Psoas muscle (tissue), 8 donors: ENCODE measurements at places on chromosomes 2 and 18.

- DNase-seq, result no peak
Measured at GRCh38 chr2:230090967-230091366, 22.2 kb upstream of the SLC16A14 start.

- DNase-seq, result no peak
Measured at GRCh38 chr2:105490204-105490603, 91.4 kb upstream of the FHL2 start.

GRCh38 chr2:215293879-215294278, 18.0 kb upstream of the ATIC start:
- no peak for DNase-seq

DNA sequence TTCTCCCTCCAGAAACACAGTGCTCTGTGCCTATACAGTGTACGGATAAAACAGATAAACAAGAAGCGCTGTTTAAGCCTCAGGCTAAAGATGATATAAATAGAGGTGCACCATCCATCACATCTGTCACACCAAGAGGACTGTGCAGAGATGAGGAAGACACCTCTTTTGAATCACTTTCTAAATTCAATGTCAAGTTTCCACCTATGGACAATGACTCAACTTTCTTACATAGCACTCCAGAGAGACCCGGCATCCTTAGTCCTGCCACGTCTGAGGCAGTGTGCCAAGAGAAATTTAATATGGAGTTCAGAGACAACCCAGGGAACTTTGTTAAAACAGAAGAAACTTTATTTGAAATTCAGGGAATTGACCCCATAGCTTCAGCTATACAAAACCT, 70.7 kb downstream of the TANK start:
- DNase-seq, result no peak

DNA sequence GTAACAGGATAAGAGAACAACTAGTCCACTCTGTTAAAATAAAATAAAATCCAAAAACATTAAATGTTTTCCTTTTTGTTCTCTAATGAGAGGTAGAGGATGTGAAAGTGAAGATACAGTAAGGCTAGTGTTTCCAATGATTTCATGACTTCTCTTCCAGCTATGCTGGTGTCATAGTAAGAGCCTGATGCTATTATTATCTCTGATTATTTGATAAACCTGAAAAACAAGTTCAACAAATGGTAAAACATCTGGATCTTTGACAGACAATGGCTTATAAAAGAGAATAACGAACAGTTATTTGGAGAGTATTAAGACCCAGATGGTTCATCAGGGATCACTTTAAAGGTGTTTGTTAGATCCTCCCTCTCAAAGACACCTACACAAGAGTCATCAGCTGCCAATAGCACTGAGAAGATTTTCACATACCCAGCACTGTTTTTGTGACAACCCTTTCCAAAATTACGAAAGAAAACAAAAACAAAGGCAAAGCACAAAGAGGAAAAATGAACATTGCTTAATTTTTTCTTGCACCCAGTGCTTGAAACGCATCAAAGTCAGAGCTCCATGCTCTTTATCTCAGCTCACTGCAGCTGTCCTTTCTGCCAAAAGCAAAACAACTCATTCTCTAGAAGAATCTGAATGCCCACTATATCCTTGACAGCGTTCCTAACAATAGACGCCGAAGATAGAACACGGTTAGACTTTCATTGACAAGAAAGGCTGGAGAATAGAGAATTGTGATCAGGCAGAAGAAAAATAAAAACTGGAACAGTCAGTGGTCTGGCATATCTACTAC, 168.6 kb downstream of the SLC8A1 start:
- no peak for DNase-seq

DNA sequence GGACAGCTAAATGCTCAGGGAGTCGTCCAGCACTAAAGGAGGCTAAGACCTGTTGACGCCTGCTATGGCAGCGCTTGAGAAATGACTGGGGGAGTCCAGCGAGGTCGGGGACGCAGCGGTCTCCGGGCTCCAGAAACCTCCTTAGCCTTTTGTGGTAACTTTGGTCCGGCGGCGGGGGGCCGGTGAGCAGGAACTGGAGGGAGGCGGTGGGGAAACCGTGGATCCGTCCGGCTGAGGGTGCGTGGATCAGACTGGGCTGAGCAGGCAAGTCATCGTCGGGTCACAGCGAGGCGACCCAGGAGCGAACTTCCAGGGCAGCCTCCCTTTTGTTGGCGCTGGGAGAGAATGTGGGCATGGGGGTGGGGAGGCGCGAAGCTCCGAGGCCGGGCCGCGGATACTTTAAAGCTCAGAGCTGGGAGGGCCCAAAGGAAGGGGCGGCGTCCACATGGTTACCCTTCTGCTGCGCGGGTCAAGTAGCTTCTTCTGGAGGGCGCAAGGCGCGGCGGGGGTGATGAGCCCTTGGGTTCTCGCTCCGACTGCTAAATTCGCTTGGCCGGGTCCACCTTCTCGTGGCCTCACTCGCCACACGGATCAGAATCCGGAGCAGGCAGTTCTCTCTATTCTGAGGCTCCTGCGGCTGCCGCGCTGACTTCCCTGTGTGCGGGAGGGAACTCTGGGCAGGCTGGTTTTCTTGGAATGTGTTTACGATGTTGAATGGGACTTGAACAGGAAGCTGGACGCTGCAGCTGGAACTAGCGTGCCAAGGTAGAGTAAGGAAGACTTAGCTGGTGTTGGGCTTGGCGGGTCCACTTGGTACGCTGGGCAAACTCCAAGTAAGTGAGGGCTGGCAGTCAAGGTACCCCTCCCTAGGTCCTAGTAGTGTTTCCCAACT, 920 bp downstream of the GULP1 start:
- peak; percentile 86 for DNase-seq

DNA sequence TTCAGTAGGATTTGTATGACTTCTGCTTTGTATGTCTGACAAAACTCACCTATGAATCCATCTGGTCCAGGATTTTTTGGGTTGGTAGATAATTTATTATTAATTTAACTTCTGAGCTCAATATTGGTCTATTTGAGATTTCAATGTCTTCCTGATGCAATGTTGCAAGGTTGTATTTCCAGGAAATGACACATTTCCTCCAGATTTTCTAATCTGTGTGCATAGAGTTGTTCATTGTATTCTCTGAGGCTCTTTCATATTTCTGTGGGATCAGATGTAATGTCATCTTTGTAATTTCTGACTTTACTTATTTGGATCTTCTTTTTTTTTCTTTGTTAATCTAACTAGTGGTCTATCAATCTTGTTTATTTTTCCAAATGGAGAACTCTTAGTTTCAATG, 584.7 kb upstream of the SETBP1 start:
- no peak for DNase-seq

GRCh38 chr2:50431958-50432650, 599.8 kb downstream of the NRXN1 start:
- no peak for DNase-seq

DNA sequence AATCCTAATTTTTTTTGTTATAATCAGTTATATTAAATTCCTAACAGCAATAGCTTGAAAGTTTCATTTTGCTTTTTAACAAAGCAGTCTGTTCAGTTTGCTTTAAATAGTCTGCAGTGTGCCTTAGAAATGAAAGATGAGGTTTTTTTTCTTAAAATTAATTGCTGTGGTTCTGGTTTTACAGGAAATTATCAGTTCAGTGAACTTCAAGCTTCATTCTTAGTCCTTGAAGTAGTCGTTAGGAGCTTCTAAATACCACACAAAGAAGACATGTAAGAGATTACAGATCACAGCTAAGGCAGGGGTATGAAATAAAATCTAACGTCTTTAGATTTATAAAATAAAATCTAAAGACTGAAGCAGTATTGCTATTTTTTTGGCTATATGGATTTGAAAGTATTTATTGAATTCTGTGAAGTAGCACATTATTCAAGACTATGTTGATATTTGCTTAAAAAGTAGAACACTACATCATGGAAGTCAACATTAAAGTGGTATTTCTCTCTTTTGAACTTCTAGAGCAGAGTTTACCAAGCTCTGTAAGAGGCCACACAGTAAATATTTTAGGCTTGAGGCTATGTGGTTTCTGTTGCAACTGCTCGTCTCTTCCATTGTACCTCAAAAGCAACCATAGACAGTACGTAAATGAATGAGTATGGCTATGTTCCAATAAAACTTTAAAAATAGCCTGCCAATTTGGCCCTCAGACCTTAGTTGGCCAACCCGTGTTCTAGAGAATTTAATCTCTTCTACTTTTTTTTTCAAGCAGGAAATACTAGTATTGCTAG, 81.5 kb upstream of the STON1 start:
- DNase-seq, result no peak

- DNase-seq, result no peak
Measured at GRCh38 chr18:71583252-71583651, 960.9 kb downstream of the CBLN2 start.

- no peak for DNase-seq
Measured at GRCh38 chr2:100124761-100125160, 17.6 kb downstream of the AFF3 start.

- no peak for DNase-seq
Measured at GRCh38 chr18:67260841-67261240, 255.7 kb downstream of the DSEL start.

DNA sequence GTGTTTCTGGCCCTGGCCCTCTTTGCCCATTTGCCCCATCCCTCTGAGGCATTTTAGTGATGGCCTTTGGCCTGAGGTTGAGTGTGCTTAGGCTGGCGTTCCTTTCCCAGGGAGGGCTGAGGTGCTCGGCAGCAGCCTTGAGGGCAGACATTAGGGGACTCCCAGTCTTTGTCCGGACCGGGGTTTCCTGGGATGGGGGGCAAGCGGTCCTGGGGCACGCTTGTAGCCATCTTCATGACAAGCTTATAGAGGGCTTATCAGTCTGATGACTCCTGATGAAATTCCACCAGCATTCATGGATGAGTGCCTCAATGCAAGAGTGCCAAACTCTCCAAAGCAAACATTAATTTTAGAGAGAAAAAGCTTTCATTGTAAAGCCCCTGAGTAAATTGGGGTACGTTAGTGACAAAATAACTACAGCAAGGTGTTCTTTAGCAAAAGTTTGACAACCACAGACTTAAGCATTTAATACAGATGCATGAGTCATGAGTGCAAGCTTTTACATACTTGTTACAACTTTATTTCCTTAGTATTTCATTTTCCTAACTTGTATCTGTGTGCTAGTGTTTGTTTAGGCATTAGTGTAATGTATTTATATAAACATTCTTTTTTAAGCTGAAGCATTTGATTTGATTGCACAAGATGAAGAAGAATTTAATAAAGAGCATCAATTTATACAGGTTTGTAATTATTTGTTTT, 45.6 kb downstream of the CEP192 start:
- no peak for DNase-seq

- DNase-seq, result no peak
Measured at GRCh38 chr2:65605743-65606058, 173.3 kb upstream of the SPRED2 start.

DNA sequence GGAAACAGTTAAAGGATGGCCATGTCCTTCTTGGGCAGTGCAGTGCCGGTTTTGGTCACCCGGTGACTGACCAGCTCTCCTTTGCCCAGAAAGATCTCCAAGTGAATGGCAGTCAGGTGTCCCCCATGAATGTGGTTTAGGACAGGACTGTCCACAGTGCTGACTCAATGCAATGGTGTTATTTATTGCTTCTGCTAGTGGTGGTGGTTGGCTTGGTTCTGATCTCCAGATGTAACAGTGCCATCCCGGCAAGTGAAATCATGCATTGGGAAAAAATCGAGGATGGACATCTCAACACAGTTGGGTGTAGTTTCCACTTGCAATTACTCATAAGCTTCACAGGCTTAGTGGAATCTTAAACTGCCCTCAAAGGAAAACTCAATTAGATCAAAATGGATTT, 81.9 kb downstream of the TGOLN2 start:
- no peak for DNase-seq

GRCh38 chr2:12510070-12510469, 206.7 kb upstream of the TRIB2 start:
- no peak for DNase-seq

DNA sequence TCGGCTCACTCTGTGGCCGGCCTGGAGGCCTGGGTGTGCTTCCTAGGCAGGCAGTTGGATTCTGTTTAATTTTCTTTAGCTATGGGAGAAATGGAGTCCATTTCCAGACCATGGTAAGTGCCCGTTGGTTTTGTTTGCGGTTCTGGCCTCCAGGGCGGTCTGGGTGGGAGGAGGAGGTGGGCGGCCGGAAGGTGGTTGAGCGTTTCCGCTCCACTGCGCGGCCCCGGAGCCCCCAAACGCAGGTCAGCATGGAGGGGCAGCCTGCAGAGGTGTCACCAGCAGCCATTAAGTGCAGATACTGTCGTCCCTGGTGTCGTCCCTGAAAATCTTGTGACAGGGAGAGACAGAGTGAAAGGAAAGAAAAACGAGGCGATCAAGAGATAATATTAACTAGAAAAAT, 303.9 kb downstream of the GBX2 start:
- DNase-seq, result no peak

DNA sequence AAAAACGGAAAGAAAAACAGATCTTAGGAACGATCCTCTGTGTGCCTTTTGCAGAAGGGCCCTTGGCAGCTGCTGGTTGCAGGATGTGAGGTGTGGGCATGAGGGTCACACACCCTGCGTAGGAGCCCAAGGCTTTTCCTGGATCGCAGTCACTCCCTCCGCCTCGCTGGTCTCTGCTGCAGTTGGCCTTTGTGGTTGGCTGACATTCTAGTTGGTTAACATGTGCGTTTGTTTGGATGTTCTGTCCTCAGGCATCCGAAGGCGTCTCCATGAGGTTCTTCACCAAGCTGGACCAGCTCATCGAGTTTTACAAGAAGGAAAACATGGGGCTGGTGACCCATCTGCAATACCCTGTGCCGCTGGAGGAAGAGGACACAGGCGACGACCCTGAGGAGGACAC, 61.7 kb downstream of the INPP5D start:
- no peak for DNase-seq

DNA sequence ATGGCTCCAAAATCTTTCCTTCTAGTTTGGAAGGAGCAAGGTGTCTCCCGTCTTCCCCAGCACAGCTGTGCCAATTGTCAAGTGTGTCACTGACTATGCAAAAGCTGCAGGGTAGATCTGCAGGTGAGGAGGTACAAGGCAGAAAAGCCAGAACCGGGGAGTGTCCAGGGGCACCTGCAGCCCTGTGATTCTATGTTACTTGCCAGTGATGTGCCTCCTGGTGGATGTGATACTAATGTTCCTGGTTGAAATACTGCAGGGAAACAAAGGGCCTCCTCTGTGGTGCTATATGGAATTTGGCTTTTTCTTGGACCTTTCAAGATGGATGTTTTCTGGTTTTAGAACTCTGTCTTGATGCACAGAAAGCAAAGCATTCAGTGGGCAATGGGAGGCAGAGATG, 80.3 kb downstream of the ST6GAL2 start:
- no peak for DNase-seq

- no peak for DNase-seq
Measured at GRCh38 chr2:148524519-148524919, 120.0 kb upstream of the EPC2 start.

GRCh38 chr2:148259674-148260073, 238.8 kb downstream of the MBD5 start:
- no peak for DNase-seq

GRCh38 chr2:217096474-217097225, 236.8 kb upstream of the TNP1 start:
- no peak for DNase-seq

GRCh38 chr18:32576296-32576916, 105.7 kb upstream of the GAREM1 start:
- DNase-seq, result no peak

DNA sequence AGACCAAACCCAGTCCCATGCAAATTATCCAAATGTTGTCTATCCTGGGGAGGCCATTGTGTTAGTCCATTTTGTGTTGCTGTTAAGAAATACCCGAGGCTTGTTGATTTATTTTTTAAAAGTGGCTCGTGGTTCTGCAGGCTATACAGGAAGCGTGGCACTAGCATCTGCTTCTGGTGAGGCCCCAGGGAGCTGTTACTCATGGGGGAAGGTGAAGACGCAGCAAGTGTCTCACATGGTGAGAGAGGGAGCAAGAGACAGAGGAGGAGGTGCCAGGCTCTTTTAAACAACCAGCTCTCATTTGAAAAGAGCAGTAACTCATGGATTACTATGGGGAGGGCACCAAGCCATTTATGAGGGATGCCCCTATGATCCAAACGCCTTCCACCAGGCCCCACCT, 80.3 kb upstream of the ARL4C start:
- no peak for DNase-seq
